ENCODE measurements at places on chromosomes 6 and 20.

GRCh38 chr20:8930726-8931125 lies 138.2 kb upstream of the PLCB4 start:
- DNase-seq: no peak

DNA sequence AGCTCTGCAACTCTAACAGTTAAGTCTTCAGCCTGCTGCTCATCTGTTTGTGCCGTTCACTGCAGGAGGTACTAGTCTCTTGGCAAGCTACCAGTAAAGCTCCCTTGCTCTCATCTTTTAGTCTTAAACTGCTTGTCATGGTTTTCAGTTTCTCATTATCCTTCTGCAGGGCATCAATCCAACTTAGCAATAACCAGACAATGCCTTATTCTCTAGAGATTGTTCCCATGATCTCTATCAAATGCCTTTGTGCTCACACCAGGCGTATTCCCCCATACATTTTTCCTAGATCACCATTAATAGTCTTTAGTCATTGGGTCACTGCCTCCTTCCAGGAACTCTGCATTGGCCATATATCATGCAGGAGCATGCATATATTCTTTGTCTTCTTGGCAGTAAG lies 171.3 kb downstream of the GRM1 start:
- DNase-seq: no peak

- no peak for DNase-seq
Observed at GRCh38 chr6:68575765-68576439, 59.2 kb upstream of the ADGRB3 start.

- DNase-seq: no peak
Observed at GRCh38 chr6:166643891-166644590, 17.0 kb upstream of the RPS6KA2 start.

DNA sequence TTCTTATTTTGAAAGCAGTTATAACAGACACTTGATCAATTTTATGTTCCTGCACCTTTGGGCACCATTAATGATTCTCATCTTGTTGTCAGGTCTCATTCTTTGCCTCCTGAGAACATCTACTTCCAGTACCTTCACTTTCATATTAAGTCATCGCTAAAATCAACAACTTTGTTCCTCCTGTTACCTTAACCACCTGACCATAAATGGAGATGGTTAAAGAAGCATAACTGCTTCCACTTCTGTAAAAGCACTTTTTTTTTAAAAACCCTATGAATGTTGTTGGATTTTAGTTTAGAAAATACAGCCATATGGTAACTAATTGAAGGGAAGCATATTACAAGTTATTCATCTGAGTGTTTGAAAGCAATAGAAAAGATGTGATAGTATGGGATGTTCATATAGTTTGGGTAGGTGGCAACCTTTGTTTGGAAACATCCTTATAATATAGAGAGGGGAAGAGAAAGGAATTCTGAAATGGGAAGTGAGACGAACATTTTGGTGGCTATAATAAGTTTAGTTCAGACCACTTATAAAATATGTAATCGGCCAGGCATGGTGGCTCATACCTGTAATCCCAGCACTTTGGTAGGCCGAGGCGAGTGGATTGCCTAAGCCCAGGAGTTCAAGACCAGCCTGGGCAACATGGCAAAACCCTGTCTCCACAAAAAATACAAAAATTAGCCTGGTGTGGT lies 53.9 kb downstream of the AFG1L start:
- DNase-seq: no peak

GRCh38 chr20:37165031-37165430 lies 14.1 kb upstream of the RPN2 start:
- DNase-seq: no peak

DNA sequence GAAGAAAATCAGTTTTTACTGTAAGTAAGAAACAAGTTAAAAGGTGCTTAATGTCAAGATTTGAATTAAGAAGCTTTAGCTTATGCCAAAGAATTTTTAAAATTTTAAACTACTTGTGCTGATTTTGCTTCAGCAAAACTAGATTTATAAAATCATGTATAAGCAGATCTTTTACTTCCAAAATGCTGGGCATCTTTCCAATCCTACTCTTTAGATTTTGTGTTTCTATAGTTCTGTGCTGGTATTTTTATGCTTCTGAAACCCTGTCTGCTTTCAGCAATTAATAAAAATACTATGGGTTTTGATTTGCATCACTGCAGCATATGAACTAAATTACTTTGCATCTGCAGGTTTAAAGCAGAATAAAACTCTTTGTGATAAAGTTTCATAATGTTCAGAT lies 238.6 kb upstream of the RNF217 start:
- DNase-seq: no peak

DNA sequence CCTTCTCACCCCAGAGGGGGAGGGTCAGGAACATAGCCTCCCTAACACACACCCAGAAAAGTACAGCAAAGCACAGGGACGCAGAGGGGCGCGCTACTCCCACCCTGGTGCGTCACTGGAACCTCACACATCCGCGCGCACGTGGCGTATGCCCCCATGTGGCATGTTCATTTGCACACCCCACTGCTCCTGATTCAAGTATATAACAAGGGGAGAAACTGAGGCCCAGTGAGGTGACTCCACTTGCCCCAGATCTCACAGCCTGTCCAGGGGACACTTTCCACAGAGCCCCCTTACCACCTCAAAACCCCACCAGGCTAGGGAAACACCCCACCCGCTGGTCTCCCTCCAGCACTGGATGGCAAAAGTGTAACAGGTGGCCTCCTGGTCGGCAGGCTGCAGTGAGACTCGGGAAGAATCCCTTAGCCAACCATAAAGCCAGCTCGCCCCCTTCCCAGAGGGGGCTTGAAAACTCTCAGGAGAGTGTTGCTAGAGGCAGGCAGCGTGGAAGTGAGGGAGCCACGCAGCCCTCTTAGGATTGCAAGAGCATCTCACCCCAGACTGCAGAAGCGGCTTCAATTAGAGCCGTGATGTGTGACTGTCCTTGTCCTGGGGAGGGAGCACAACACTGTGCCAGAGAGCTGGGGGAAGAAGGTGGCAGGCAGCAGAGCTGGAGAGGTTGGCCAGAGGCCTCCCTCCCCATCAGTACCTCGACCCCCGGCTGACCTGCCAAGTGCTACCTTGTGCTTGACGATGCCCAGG lies at the start of gene GRM4:
Gene GRM4, minus strand, starts transcription at position 67 of the 762 bp plus-strand sequence. CDS start 12,591 bp downstream, outside the sequence.
- DNase-seq: no peak

- DNase-seq: peak; percentile 34
Observed at GRCh38 chr6:14910692-14911547, 334.9 kb upstream of the JARID2 start.

DNA sequence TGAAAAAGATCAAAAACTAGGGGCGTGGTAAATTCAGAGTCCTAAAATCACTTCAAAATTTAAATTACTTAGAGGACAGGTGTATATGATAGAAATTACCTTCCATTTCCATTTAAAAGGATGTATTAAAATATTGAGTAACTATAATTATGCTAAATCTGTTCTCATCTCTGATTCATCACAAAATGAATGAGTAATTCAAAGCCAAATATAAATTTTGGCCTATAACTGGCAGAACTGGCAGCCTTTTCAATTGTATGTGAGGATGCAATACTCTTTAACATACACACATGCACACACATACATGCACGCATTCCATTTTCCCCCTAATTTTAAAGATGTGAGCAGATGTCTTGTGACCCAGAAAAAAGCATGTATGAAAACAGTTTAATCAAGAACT lies 194.6 kb downstream of the EPM2A start:
- no peak for DNase-seq

DNA sequence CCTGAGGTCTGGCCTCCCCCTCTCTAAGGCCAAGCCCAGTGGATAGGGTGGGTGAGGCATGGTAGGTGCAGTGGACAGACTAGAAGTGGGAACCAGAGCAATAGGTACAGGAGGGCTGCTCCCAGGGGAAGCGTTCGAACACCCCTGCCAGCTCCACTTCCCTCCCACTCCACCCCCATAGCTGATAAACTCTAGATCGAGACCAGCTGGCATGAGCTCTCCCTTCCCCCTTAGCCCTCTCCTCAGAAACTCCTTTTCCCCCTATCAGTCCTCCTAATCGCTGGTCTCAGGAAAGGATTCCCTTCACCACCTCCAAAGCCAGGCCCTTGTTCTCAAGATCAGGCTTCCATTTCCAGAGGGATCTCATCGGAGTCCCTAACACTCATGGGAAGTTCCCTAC lies 6.0 kb upstream of the FAM83C start:
- DNase-seq: no peak

DNA sequence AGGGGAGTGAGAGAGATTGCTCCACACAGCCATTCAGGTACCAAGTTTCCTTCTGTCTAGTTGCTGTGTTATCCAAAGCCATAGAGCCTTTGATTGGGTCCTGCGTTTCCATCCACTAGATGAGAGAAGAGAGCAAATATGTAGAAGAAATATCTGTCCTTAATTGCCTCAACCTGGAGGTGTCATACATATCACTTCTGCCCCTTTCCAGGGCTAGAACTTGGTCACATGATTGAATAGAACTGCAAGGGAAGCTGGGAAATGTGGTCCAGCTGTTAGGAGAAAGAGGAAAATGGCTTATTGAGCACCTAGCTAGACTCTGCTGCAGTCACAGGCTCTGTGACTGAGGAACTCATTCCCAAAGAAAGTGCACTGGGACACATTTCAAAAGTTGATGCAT lies 115.6 kb upstream of the JAG1 start:
- DNase-seq: no peak

DNA sequence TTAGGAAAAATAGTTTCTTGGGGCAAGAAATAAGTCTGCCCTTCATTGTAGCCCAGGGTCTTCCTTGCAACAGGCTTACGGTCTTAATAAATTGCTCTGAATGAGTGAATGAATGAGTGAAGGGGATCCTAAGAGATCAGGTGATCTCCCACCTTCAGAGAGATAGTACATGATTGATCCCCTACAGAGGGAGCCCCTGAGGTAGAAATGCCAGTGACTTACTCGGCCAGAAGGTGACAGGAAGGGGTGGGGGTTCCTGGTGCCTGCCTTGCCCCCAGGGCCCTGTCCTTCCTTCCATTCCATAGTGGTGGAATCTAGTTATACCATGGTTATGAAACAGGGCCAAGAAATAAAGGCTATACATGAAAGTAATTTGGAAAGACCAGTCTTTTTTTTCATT lies 215.3 kb upstream of the SSTR4 start:
- no peak for DNase-seq
